ENCODE measurements at places on chromosomes 5 and 9.

DNA sequence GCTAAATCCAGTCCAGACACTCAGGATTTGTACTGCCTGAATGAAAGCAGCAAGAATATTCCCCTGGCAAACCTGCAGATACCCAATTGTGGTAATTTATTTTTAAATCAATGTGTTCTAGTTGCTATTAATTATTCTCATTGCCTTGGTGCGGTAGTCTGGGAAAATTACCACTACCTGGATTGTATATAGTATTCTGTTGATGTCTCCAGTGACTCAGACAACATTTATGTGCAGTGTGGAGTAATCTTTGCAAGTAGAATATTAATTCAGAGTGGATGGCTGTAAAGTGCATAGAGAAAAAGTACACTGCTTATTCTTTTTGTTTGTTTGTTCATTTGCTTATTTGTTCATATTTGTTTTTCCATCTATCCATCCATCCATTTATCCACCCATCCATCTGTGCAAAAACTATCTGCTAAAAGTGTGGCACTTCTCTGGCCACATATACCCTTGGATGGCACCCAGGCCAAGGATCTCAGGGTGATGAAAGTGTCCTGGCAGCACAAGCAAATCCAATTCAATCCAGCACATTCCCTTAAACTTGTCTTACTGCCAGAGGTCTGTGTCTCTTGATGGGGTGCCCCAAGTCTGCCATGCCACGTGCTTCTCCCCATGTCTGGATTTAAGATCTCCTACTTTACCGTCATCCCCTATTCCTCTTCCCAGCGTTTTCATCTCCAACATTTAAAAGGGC is 41.3 kb downstream of the NTRK2 start:
- no peak for DNase-seq

DNA sequence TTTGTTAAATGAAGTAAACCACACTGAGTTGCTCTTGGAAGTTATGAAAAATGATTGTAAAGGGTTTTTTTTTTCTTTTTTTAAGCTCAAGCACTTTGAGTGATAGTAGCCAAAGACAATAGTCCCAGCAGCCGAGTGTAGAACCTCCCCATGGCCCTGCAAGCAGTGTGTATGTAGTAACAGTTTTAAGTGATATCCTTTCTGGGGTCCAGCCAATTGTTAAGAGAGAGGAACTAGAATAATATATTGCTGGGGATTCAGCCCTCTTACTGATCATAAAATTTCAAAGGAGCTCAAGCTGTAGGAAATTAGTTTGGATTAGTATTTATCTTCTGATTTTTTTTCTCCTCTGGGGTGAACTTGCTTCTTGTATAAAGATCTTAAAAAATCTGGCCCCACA is 43.2 kb downstream of the NPR3 start:
- no peak for DNase-seq

DNA sequence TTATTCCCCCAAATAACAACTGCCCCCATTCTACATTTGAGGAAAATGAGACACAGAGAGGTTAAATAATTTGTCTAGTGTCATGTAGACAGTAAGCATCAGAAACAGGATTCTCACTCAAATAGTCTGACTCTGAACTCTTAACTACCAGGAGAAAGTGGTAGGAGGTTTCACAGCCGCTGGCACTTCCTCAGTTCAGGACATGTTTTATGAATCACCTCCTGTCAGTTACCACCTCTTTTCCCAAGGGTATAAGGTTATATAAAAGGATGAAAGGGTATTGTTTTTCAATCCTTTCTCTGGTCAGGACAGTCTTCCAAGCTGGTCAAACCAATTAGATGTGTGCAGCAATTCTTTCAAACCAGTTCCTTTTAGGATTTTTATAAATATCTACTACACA is 52.1 kb downstream of the TSSK1B start:
- no peak for DNase-seq

GRCh38 chr5:178376921-178377582 is 144.4 kb upstream of the PHYKPL start:
- DNase-seq, result no peak

DNA sequence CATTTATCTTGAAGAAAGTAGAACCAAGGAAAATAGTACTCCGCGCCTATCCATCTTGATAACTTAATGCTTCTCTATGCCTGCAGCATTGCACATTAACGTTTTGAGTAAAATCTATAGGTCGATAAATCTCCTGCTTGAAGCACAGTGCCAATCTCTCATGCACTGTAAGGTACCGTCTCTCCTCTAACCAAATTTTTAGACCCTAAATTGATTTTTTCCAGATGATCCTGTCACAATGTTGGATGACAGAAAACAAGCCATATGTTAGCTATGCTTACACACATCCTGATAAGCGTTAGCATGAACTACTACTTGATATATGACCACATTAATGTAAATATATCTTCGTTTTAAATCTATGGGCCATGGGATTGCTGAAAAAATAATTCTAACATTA is 723.8 kb upstream of the CDH6 start:
- DNase-seq, result no peak

DNA sequence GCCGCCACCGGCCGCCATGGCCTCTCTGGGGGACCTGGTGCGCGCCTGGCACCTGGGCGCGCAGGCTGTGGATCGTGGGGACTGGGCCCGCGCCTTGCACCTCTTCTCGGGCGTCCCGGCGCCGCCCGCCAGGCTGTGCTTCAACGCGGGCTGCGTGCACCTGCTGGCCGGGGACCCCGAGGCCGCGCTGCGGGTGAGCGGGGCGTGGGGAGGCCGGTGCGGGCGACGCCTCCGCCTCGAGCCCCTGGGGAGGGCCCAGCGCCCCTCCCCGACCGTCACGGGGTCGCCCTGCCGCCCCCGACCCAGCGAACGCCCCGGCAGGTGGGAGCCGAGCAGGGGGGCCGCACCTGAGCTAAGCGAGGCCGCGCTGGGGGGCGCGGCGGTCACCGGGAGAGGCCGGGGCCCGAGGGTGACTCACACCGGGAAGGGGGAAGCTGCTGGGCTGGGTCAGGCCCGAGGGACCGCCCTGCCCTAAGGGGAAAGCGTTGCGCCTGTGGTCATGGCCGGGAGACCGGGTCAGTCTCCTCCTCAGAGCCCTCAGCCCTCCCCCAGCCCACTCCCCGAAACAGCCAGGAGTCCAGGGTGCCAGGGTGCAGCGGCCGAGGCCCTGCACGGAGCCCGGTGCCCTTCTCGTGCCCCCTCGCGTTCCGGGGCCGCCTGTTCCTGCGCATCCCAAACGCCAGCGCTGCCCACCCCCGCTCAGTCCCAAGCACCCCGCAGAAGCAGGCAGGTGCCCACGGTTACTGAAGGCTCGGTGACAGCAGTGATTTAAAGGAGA is 510 bp downstream of the NOXA1 start:
- no peak for DNase-seq

GRCh38 chr5:128626536-128627090 is 88.6 kb upstream of the FBN2 start:
- no peak for DNase-seq

- no peak for DNase-seq
These were observed 82.8 kb downstream of the RCL1 start for GRCh38 chr9:4875559-4875958.

- DNase-seq, result peak; percentile 86
These were observed 101.3 kb downstream of the RASEF start for GRCh38 chr9:82961504-82962125.

DNA sequence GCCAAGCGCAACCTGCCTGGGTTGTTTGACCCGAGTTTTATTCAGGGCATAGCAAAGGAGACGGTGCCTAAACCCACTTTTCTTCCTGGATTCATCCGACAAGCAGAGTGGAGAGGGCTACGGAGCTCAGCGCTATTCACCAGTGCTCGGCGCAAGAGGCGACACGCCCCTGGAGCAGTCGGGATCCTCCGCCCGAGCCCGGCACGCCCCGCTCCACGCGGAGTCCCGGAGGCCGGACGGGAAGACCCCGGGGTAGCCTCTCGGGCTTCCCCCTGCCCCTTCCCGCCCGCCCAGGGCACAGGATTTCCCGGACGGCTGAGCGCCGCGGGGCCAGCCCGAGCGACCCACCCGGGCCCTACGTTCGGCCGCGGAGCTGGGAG is 427 bp downstream of the SERINC5 start:
- no peak for DNase-seq

DNA sequence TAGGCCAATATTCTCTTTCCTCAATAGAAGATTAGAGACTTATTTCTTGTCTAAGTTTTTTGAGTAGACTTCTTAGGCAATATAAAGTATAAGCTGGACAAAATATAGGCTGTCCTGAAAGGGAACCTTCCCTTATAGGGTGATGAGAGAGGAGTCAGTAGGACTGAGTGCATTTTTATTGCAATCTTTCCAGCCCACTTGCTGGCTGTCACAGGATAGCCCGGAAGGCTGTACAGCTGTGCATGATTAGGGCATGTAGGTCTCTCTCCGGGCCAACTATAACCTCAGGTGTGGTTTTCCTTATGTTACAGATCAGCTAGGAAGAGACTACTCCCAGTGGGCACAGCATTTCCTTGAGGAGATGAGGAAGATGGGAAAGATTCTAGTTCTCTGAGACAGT is 159.8 kb upstream of the MEF2C start:
- no peak for DNase-seq

DNA sequence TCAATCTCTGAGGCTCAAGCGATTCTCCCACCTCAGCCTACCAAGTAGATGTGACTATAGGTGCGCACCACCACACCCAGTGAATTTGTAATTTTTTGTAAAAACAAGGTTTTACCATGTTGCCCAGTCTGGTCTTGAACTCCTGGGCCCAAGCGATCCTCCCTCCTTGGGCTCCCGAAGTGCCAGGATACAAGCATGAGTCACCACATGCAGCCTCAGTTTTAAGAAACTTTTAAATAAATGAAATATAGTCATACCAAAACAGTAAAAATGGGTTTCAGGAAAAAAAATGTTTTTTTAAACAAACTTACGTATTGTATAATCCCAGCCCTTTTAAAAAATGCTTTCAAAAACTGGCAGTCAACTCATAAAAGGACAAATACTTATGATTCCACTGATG is 26.6 kb downstream of the FXN start:
- DNase-seq, result no peak

DNA sequence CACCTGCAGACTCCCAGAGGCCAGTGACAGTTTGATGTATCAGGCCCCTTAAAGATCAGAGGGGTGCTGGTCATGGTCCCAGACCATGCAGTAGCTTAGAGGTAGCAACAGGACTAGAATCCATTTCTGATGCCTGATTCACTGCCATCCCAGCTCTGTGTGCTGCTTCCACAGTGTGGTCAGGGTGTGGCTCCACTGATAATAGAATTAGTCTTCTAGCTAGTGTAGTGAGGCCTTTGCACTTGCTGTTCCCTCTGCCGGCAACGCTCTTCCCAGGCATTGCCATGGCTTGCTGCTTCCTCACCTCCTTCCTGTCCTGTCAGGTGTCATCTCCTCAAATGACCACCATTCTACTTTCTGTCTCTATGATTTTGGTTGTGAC is 15.8 kb downstream of the PPARGC1B start:
- DNase-seq, result no peak

- no peak for DNase-seq
These were observed 24.3 kb downstream of the CENPP start for GRCh38 chr9:92349771-92350739.

DNA sequence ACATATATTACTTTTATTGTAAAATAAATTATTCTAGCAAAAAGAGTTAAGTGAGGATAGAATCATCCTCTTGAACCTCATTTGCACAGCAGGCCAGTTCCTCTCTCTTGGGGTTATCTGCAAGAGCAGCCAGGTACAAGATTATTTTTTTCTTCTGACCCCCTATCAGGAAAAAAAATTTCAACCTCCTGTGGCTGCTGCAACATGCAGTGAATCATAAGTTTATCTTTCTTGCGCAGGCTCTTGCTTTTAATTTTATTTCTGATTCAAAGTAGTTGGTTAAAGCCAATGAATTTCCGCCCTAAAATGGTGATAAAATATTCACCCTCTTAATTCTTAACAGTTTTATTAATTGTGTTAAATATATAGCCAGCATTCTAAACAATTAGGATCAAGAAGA is 69.7 kb upstream of the PPP3R2 start:
- DNase-seq, result no peak

DNA sequence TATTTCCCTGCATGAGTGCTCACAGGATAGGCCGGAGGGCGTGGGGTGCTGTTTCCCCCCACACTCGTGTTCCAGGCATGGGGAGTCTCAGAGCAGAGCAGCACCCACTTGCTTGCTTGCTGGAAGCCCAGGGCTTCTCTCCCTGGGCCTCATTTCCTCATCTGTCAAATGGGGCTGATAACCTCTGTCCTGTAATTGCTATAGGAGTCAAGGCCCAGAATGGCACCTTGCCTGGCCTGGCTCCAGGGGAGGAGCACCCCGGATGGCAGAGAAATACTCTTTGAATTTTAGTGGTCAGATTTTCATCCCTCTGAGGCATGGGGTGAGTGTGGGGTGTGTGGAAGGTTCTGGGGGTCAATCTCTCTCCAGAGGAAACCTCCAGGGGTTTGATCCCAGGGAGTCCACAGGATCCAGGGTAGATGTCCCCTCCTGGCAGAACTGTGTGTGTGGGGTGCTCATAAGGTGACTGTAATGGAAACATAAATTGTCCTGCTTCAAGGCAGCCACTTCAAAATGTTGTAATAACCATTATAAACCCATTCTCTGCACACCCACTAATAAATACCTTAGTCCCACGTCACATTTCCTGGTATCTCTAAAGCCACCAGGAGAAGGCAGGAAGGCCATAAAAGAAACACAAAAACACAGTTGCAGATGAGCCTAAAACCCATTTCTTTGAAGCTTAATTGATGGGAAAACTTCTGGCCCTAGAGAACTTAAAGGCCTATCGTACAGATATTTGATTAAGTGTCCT is 272.2 kb downstream of the FSTL4 start:
- no peak for DNase-seq

DNA sequence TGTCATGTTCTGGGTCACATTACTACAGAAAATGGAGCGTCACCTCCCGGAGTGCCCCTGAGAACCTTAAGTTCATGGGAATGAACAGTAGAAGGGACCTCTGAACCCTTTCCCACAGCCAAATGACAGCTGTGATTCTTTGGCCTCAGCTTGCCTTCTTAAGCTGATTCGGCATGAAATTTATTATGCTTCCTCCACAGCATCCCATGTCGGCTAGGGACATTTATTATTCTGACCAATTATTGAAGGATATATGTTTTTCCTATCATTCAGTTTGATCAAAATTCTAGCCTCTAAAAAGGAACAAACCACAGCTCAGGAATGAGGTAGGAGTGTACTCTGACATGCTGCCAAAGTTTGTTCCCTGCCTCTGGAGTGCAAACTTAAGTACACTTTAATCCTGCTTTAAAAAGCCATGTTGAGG is 440.6 kb downstream of the CETN3 start:
- no peak for DNase-seq

GRCh38 chr5:116358911-116359418 is 215.7 kb downstream of the SEMA6A start:
- DNase-seq, result no peak

GRCh38 chr9:108296056-108296455 is 559.7 kb downstream of the ACTL7B start:
- no peak for DNase-seq
